ENCODE measurements at places on chromosomes 7 and 10.
A peak's percentile ranks its signal among the peaks of the same experiment; 100 is the strongest.

GRCh38 chr7:98351136-98351535 lies 49.8 kb downstream of the BAIAP2L1 start:
- DNase-seq = no peak

- DNase-seq = no peak
Measured at GRCh38 chr7:45224832-45225231, 67.2 kb downstream of the RAMP3 start.

GRCh38 chr10:75101416-75102251 lies 9.8 kb upstream of the SAMD8 start:
- DNase-seq = no peak

DNA sequence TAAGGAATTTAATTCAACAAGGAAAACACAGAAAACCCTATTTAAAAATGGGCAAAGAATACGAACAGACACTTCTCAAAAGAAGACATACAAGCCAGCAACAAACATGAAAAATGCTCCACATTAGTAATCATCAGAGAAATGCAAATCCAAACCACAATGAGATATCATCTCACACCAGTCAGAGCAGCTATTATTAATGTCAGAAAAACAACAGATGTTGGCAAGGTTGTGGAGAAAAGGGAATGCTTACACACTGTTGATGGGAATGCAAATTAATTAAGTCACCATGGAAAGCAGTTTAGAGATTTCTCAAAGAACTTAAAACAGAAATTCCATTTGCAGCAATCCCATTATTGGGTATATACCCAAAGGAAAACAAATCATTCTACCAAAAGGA lies 55.2 kb downstream of the GCC1 start:
- no peak for DNase-seq

- DNase-seq = peak; percentile 63
Measured at GRCh38 chr7:26398756-26399509, 107.3 kb downstream of the SNX10 start.

- DNase-seq = no peak
Measured at GRCh38 chr7:130065500-130066152, 4.7 kb upstream of the KLHDC10 start.

DNA sequence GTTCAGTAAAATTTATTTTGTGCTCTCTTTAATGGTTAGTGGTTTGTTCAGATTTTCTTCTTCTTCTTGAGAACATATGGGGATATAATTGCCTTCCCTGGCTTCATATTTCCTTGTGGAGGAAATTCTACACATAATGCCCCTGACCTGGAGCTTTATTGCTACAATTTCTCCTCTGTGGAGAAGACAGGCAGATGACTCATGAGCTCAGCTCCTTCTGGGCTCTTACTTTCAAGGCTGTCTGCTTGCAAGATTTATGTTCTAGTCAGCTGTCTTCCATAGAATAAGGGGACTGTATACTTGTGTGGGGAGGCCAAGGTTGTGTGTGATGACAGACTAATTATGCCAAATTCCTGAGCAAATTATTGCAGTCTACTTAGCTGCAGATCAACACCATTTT lies 1.6 kb downstream of the LRRD1 start:
- no peak for DNase-seq

GRCh38 chr10:23343591-23344240 lies 881 bp downstream of the C10orf67 start:
- DNase-seq = no peak

DNA sequence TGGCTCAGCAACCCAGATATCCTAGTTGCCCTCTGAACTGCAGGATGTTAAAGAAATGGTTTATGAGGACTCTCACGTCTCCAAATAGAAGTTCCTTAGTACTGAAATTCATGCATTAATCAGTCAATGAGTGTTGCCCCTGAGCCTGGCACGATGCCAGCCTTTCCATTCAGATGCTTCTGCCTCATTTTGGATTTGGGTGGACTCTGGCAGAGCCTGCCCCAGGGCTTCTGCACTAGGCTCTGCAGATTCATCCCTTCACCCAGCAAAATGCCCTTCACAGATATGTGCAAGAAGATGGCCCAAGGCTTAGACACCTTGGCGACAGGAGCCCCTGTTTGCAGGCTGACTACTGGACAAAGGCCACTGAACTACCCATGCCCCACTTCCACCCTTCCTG lies 747.8 kb downstream of the GRID1 start:
- DNase-seq = no peak

- no peak for DNase-seq
Measured at GRCh38 chr7:50834031-50834535, 51.4 kb upstream of the GRB10 start.

DNA sequence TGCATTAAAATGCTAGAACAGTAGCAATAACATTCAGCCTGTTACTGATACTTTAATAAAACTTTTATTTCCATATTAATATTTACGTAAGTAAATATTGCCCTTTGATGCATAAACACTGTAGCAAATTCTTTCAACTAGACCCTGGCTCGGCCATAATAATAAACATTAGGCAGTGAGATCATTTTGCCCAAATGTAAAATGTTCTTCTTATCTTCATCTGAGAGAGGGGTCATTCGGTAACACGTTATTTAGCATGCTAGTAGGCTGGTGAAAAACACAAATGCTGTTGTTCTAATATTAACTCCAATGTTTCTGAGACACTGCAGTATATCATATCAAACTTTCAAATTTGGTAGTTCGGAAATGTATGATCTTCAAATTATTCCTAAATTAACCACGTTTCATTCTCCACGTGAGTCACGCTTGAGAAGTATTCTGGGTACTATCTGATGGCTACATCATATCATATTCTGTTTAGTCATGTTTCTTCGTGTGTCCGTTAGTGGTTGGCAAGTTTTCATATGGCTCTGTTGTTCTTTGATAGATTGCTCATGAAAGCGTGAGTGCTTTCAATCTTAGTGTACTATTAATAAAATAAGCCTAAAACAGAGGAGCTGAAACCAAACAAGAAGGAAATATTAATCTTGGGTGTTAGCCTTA lies 145.8 kb downstream of the NSUN6 start:
- no peak for DNase-seq

DNA sequence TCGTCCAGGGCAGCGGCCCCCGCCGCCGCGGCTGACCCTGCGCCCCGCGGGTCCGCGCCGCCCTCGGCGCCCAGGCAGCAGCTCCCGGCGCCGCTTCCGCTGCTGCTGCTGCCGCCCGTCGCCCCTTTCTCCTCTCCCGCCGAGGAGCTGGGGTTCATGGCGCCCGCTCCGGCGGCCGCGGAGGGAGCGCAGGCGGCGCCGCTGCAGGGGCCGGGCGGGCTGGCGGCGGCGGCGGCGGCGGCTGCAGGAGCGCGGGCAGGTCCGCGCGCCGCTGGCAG lies 286 bp downstream of the DGKI start:
- no peak for DNase-seq

DNA sequence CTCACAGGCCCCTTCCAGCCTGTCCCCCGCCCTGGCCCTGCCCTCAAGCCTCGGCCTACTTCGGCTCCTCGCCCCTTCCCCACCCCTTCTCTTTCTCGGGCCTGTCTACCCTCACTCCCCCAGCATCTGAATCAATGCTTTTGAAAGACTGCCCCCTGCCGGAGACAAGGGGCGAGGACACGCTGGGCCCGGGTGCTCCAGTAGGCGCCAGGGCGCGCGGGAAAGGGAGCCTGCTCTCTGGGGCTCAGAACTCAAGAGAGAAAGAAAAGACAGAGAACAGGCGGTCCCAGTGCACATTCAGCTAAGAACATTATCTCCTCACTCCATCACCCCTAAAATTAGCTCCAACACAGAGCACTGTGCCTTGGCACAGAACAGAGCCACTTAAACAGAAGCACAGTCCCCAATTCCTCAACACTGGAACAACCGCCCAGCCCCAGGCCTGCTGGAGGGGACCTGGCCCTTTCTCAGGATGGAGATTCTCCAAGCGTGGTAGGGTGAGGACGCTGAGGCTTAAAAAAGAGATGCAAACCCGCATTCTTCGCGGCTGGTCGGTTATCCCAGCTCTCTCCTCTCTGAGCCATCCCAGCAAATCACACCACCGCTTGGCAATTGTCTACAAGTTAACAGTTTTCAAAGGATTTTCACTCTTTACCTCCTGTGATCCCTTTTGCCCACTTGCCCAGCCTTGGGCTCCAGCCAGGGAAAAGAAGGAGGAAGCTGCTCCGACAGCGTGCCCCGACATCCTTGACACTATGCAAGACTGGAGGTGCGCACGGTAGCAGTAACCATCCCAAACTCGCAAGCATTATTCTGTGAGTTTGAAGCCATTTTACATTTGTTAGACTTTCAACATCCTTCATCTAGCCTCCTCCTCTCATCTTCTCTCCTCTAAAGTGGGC lies 2.1 kb downstream of the GIGYF1 start:
- peak; percentile 83 for DNase-seq

- no peak for DNase-seq
Measured at GRCh38 chr10:82377608-82378007, 502.6 kb downstream of the NRG3 start.

DNA sequence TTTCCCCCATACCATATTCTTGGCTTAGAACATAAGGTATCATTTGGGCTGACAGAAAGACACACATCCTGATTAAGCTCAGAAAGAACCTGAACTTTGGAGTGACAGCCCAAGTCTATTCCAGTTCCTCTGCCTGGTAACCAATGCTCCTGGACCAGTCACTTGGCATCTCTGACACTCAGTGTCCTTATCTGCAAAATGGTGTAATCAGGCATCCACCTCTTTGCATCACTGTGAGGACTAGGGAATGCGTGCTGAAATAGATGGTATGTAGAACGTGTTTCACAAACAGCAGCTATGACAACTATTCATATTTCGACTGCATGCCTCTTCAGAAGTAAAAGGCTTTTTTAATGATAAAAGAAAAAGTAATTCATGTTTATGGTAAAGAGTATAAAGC lies 26.2 kb upstream of the PIK3AP1 start:
- DNase-seq = no peak

- no peak for DNase-seq
Measured at GRCh38 chr7:146781352-146782116, 664.9 kb downstream of the CNTNAP2 start.

- no peak for DNase-seq
Measured at GRCh38 chr10:119219871-119220270, 12.5 kb downstream of the GRK5 start.

DNA sequence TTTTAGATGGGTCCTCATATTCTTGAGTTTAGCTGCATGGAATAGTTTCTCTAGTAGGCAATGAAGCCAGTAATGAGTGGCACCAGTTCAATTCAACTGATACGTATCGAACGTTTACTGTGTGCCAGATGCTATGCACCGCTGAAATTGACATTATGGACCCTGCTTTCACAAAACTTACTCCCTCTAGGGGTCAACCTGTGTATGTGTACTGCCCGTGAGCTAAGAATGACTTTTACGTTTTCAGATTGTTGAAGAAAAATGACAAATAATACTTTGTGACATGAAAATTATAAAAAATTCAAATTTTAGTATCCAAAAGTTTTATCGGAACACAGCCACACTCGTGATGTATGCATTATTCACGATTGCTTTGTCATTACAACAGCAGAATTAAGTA lies 95.5 kb downstream of the ZMYND11 start:
- DNase-seq = peak; percentile 45

Measured in SK-N-DZ (cell line).